Mesenteric fat pad (tissue), 1 donor: ENCODE measurements at places on chromosomes 3 and 15. TPM values are rescaled to one million over a fixed set of nuclear protein-coding genes. Genes with fewer than 3 reads are reported as not detected.

- DNase-seq, result peak; percentile 92
Observed at GRCh38 chr15:64809649-64810496, 15.6 kb downstream of the PIF1 start.

GRCh38 chr3:37756311-37756710 is 105.4 kb upstream of the CTDSPL start:
- DNase-seq, result no peak

Gene FBXL22
- total RNA-seq, result 1.0 TPM

Gene GOLGA8H
- 0.45 TPM for total RNA-seq

GRCh38 chr3:126858887-126859286 is 124.0 kb upstream of the PLXNA1 start:
- DNase-seq, result no peak

DNA sequence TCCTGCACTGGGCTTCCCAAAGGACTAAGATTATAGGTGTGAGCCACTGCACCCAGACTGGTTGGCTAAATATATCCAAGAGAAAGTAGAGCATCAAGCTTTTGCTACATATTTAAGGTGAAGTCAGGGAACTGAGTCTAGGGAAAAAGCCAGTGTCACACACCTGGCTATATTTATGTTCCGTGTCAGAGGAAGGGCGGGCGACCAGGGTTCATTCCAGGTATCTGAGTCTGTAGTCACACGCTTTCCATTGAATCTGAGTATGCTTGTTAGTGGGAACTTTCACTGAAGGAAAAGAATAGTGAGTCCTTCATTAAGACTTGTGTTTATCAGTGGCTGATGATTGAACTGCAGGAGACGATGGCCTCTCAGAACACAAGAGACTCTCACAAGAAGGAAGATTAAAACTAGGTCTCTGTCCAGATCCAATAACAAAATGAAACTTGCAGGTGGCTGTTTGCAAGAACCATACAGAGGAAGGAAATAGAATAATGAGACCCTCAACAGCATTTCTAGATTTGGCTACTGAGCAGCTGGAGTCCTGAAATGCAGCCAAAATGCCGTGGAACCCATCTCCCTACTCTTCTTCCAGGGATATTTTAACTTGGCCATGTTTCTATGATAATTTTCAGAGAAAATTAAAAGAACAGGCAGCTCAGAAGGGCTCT is 276.3 kb downstream of the THSD4 start:
- no peak for DNase-seq

Gene ECE2
- not detected for total RNA-seq

DNA sequence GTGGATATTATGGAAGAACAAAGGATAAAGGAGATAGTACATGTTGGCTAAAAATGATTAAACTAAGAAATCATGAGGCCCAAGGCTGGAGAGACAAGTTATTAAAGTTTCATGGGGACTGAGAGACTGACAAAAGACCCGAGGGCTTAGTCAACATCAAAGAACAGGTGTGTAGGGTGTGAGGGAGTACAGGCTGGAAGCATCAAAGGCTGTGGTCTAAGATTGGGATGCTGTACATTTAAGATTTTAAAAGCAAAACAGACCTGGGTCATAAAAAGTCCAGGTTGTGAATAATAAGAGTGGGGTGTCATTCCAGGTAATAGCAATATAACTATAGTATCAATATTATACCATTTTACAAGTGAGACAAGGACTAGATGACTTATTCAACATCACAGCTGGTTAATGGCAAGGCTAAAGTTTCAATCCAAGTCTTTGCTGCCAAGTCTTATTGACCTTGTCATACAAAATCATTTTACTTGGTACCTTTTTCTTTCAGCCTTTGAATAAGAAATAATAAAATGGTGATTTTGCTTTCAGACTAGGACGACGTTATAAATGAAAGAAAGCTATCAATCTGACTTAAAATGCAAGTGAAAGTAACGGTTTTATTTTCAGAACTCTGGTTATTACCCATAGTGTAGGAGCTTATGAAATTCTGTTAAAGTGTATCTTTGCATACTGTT is 211.6 kb downstream of the TNIK start:
- no peak for DNase-seq

Gene MCF2L2
- total RNA-seq, result 0.16 TPM

- no peak for DNase-seq
Observed at GRCh38 chr3:20846066-20846465, 660.1 kb upstream of the SGO1 start.

DNA sequence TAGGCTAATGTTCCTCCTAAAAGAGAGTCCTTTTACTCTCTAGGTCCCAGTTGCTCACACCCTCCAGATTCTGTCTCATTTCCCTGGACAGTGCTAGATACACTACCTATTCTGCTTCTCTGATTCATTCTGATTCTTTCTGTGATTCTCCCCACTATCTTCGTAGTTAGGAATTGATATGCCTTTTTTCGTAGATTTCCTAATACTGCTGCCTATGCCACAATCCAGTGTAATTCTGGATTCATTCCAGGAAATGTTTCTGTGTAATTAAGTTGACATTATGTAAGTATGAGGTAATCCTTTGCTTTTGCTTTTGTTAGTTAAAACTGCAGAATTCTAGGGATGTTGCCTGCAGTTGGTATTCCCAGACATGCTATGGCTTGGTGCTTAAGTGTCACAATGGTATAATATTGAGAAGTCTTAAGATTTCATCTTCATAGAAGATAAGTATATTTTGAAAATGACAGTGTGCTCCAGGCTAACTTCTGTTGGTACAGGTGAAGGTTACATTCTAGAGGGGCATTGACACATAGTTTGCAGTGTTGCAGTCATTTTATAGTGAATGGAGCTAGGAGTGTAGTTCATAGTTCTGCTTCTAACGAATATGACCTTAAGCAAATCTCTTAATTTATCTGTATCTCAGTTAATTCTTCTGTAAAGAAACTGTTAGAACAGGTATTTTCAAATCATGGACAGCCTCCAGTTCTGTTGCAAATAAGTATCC is 54.3 kb downstream of the RIOX2 start:
- DNase-seq, result no peak

Gene BCL2A1
- 18.1 TPM for total RNA-seq

GRCh38 chr3:86814918-86815655 is 175.9 kb downstream of the VGLL3 start:
- no peak for DNase-seq

DNA sequence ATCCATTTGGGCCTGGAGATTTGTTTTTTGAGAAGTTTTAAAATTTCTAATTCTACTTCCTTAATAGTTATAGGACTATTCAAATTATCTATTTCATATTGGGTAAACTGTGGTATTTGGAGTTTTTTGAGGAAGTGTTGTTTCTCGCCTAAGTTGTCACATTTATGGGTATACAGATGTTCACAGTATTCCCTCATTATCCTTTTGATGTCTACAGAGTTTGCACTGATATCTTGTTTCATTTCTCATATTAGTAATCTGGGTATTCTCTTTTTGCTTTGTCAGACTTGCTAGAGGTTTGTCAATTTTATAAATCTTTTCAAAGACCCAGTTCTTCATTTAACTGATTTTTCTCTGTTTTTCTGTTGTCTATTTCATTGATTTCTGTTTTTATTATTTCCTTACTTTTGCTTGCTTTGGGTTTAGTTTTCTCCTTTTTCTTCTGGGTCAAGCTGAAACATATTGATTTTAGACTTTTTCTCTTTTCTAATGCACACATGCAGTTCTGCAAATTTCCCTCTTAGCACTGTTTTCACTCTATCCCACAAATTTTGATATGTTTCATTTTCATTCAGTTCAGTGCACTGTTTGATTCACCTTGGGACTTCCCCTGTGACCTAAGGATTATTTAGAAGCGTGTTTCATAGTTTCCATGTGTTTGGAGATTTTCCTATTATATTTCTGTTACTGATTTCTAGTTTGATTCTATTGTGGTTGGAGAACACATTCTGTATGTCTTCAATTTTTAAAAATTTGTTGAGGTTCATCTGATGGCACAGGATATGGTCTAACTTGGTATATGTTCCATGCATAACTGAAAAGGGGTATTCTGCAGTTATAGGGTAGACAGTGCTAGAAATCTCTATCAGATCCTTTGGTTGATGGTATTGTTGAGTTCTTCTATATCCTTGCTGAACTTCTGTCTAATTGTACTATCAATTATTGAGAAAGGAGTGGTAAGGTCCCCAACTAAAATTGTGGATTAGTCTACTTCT is 79.6 kb downstream of the SUMF1 start:
- DNase-seq, result no peak

Gene GABRR3
- not detected for total RNA-seq

DNA sequence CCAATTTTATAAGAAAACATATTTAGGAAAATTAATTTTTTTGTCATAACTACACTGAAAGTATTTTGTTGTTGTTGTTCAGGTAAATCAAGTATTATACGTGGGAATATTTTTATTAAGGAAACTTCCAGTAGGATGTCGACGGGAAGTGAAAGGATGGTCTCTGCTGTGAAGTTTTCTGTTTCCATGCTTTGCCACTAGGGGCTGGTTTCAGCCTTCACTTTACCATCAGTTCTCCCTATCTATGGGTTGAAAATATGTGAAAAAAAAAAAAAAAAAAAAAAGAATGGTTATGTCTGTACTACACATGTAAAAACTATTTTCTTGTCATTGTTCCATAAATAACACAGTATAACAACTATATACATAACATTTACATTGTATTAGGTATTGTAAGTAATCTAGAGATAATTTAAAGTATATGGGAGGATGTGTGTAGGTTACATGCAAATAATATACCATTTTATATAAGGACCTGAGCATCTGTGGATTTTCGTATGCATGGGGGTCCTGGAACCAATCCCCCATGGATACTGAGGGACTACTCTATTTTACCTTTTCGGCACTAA is 136.7 kb downstream of the SMAD6 start:
- DNase-seq, result no peak

Gene FGF7
- 175 TPM for total RNA-seq

Gene RTP1
- total RNA-seq, result not detected

DNA sequence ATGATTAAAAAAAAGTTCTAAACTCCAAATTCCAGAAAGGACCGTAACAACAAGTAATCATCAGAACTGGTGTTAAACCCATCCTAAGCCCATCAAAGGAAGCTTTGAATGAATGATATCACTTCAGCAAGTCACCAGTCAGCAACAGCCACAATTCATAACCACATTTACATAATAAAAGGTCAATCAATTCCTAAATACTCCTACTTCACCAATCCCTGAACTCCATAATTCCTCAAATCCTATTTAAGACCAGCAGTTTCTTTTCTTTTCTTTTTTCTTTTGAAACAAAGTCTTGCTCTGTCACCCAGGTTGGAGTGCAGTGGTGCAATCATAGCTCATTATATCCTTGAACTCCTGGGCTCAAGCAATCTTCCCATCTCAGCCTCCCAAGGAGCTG is 40.5 kb downstream of the TTBK2 start:
- no peak for DNase-seq

- DNase-seq, result no peak
Observed at GRCh38 chr3:160950542-160950941, 154.6 kb downstream of the B3GALNT1 start.

- DNase-seq, result no peak
Observed at GRCh38 chr3:39453134-39453533, 14.3 kb upstream of the MOBP start.

DNA sequence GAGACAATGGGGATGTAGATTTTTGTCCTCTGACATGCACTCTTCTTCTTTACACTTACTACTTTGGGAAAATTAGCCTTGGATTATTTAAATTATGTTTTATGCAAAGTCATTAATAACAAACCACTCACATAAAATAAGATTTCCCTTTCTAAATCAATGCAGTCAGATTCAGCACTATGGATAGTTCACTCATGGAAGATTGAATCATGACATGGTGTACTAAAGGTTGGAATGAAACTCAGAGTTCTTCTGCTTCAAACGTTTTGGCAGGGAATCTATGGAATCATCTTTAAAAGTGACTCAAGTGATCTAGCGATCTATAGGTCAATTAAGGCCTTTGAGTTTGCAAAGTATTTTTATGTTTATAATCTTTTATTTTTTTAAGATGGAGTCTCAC is 154.3 kb downstream of the KCNMB2 start:
- no peak for DNase-seq

GRCh38 chr3:143150071-143150470 is 30.5 kb downstream of the CHST2 start:
- no peak for DNase-seq

DNA sequence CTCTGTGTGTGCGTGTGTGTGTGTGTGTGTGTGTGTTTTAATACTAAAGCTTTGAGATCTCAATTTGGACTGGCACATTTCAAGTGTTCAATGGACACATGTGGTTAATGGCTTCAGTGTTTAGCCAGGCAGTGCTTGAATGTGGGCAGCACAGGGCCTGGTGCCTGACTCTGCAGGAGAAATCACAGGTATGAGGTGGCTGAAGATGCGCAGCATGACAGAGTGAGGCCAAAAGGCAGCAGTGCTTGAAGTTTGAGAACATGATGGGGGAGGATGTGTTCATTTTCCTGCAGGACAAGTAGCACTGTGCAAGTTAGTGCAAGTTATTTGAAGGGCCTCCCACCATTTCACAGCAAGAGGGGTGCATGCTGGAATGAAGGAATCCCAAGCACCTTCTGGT is 620.5 kb upstream of the TBL1XR1 start:
- DNase-seq, result no peak

DNA sequence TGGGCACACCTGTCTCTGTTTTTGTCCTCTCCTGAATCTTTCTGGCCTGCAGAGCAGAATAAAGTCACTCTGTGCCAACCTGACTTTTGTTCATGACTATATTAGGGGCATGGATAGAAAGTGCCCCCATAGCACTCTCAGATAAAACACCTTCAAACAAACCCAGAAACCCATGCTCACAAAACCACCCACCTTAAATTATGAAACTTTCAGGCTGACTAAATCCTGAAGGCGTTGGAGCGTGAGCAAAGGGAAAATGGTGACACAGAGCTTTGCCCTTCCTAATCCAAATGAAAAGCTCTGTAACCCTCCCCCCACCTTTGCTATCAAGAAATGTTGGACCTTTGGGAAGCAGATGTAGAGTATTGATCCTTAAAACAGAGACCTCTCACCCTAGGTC is 138.9 kb downstream of the IGF1R start:
- no peak for DNase-seq

- no peak for DNase-seq
Observed at GRCh38 chr15:45523166-45523460, 558 bp upstream of the SLC30A4 start.

GRCh38 chr3:109081746-109082510 is 36.0 kb downstream of the MORC1 start:
- DNase-seq, result no peak

DNA sequence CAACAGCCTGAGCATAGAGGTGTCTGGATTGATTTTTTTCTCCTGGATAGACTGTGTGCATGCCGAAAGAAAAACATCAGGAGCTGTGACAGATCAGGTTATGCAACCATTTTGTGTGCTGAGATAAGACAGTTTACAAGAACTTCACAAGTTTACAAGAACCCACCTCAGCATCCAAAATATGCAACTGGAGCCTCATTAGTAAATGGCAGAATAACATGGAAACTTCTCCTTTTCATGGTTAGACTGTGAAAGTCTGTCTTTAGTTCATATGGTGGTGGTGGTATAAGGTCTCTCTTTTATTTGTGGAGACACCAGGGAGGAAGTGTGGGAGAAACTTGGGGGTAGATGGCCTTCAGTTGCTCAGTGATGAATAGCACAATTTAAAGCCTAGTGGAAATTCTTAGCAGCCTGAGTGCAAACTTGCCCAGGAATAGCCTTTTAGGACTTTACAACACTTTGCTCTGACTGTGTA is 3.7 kb upstream of the ZNF609 start:
- no peak for DNase-seq

Gene CHRNA3
- not detected for total RNA-seq

GRCh38 chr15:74438721-74439316 is 5.1 kb upstream of the SEMA7A start:
- no peak for DNase-seq
